ENCODE measurements at places on chromosomes 1 and 21. TPM values are rescaled to one million over a fixed set of nuclear protein-coding genes. Genes with fewer than 3 reads are reported as not detected.

The SLC30A10 gene
- total RNA-seq, result 6.6 TPM

The NBPF19 gene
- total RNA-seq, result 43.7 TPM

The OR10J1 gene
- not detected for total RNA-seq

The HCRTR1 gene
- not detected for total RNA-seq

The SAMD13 gene
- total RNA-seq, result 5.2 TPM

The LCE1C gene
- total RNA-seq, result not detected

The KLHDC7A gene
- 1.3 TPM for total RNA-seq

The KCNJ10 gene
- 7.6 TPM for total RNA-seq

The PAQR6 gene
- 4.6 TPM for total RNA-seq

The CHAF1B gene
- total RNA-seq, result 2.9 TPM

The CA6 gene
- not detected for total RNA-seq

The GRIK1 gene
- total RNA-seq, result 33.3 TPM

The MFAP2 gene
- 52.1 TPM for total RNA-seq

The TMPRSS15 gene
- total RNA-seq, result not detected

The CFH gene
- total RNA-seq, result 98.1 TPM

The ADGRL2 gene
- total RNA-seq, result 280 TPM

Measured in camera-type eye (tissue), 1 donor.